ENCODE measurements at places on chromosomes 3 and 15. TPM values are rescaled to one million over a fixed set of nuclear protein-coding genes. Genes with fewer than 3 reads are reported as not detected.

GRCh38 chr3:97291901-97292300 is 472.7 kb upstream of the ARL6 start:
- peak; percentile 42 for DNase-seq
- H3K27me3 ChIP-seq: no peaks in the 10 kb centered on the region
- no peaks in the 10 kb centered on the region for H3K4me1 ChIP-seq

Gene ALDH1L1
- 2.8 TPM for total RNA-seq

DNA sequence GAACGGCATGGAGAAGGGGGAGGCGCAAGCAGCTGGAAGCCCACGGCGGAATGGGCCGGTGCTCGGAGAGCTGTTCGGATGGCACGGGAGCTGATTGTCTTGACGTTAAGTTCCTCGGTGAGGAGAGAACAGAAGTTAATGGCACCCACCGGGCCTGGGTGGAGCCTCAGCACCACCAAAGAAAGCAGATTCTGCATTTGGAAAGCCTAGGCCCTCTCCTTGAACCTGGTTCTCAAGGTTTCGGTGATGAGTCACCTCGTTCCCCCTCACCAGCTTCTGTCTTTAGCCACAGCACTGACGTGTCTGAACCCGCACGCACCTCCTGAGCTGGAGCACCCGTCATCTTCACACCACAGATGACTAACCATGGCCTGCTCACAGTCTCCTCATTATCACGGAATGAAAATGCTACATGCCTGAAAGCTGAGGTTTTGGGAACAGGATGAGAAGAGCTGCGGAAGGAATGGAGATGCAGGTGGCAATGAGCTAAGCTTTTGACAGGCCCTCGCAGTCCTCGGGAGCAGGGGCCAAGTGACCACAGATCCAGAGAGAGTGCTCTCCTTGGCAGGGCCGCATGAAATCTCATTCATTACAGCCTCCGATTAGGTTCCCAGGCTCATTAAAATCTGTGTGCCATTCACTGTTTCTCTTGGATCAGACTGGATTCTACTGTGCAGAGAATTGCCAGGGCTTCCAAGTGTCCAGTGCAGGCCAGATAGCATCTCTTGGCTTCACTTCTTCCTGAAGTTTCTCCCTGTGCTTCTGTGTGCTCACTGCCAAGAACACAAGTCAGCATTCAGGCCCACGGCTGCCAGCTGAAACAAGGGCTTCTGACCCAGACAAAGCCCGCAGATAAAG is 96.3 kb upstream of the DLG1 start:
- H3K36me3 ChIP-seq: no peaks in the 10 kb centered on the region
- DNase-seq: no peak
- H3K4me1 ChIP-seq: no peaks in the 10 kb centered on the region
- H3K27me3 ChIP-seq: no peaks in the 10 kb centered on the region
- H3K4me3 ChIP-seq: no peak overlapping the region

Gene CCR5
- total RNA-seq: 5.3 TPM

Gene CYP8B1
- total RNA-seq: not detected

DNA sequence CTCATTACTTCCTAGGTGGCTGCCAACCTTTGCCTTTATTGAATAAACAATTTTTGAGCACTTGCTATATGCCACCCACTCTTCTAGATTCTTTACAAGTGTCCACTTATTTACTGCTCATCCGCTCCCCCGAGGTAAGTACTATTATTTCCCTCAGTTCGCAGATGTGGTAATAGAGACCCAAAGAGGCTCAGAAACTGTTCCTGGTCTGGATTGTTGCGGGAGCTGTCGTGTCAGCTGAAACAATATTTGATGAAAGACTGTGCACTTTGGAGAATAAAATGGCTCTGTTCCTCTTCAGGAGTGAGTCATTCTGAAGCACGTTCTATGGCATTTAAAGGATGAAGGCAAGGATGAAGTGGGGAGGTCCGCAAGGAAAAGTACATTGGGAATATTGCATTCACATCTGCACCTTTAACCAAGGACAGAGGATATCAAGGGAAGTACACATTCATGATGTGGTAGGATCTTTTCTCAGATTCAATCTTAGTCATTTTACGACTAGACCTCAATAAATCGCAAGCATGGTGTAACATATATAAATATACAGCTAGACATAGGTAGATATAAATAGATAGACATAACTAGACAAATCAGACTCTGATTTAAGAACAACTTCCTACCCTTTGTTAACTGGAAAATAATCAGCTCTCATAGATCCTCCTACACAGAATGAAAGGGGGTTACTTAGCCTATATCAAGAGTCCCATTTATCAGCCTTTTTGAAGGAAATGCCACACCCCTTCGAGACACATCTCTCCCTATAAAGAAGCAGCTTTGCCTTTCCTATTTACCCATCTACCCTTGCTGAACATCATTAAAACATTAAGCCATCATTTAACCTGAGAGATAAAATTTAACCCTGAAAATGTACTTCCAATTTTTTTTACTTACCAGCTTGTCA is 70.3 kb downstream of the RORA start:
- H3K4me3 ChIP-seq: no peak overlapping the region
- H3K4me1 ChIP-seq: no peaks in the 10 kb centered on the region
- H3K36me3 ChIP-seq: no peaks in the 10 kb centered on the region
- H3K27me3 ChIP-seq: no peaks in the 10 kb centered on the region
- DNase-seq: no peak
- H3K27ac ChIP-seq: no peak overlapping the region

DNA sequence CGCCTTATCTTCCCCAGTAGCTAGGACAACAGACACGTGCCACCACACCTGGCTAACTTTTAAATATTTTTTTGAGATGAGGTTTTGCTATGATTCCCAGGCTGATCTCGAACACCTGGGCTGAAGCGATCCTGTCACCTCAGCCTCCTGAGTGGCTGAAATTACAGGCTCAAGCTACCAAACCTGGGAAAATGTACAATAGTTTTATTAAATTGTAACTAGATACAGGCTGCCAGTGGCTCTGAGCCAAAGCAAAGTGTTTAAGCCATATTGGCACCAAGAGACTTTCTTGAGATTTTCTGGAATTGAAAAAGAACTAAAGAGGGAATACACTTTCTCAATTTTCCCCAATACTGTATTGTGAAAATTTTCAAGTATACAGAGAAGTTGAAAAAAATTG is 204.3 kb downstream of the SUCLG2 start:
- H3K4me3 ChIP-seq: no peak overlapping the region
- no peaks in the 10 kb centered on the region for H3K27me3 ChIP-seq
- no peak for DNase-seq
- no peaks in the 10 kb centered on the region for H3K36me3 ChIP-seq

DNA sequence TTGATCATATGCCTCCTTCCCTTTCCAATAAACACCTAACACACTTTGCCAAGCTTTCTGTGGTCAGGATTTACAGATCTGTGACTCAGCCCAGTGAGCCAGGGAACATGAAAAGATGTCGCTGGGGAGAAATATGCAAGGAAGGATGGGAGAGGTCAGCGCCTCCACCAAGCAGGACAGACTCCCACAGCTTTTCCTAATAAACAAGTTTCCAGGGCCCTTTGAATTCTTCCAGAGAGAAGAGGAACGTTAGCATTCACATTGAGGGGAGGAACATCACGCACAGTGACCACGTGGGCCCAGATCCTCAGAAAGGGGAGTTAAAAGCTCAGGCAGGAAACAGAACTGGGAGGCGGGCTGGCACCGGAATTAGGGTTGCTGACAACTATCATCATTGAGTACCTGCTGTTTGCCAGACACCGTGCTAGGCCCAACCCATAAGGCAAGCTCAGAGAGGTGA is 33.3 kb upstream of the MRPS22 start:
- H3K27me3 ChIP-seq: no peaks in the 10 kb centered on the region
- no peak overlapping the region for H3K27ac ChIP-seq
- no peaks in the 10 kb centered on the region for H3K4me1 ChIP-seq
- DNase-seq: no peak

DNA sequence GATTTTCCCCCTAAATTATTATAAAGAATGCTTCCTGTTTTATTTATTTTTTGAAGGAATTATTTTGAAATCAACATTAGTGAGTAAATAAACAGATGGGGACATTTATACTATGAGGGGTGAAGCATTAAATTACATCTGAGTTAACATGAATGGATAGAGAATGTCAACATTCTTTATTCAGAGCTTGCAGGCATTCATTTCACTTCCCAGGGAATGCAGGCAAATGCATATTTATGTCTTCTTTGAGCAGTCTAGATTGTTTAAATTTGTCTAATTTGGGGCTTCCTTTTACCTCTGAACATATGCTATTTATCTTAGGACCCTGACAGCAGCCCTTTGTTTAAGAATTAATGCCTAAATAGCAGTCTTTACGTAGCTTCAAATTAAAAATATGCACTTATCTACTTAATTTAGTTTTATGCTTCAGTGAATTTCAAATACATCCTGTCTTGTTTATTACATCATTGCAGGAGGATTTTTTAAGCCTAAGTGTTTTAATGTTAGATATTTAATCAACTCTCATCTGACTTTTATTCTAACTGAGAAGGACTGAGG is 630.5 kb upstream of the LMCD1 start:
- DNase-seq: no peak
- H3K27ac ChIP-seq: no peak overlapping the region

Gene BSN
- 0.35 TPM for total RNA-seq

- no peaks in the 10 kb centered on the region for H3K27me3 ChIP-seq
- H3K4me3 ChIP-seq: no peak overlapping the region
- no peaks in the 10 kb centered on the region for H3K4me1 ChIP-seq
- no peaks in the 10 kb centered on the region for H3K36me3 ChIP-seq
These were observed 42.2 kb downstream of the C3orf85 start for GRCh38 chr3:109178708-109179107.
